Stromal cell of bone marrow (primary cell): ENCODE measurements at places on chromosomes 2 and 18.

DNA sequence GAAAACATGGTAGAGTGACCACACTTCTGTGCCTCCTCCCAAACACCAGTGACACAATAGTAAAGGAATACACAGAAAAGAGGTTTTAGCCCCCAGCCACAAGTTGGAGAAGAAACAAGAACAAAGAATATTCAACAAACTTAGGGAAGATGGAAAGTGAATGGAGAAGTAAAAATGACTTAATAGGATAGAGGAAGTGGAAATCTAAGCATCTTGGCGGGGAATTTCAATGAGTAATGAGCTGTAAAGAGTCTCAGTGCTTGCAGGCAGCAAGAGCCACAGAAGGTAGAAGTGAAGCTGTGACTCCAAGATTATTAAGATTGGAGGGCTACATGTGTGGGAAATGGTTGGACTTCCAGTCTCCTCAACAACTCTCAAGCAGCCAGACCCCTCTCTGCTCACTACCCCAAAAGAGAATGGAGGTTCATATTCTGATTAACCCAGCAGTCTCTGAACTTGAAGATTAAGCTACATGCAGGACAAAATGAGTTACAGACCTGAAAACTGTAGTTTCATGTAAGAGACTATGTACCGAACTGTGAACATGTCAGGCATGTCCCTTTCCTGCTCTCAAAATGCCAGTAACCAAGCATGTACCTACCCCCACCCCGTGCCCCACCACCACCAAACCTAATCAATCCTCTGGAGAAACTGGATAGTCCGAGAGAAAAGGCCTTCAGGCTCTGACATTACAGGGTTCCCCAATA is 16.9 kb upstream of the HNRNPLL start:
- no peak for DNase-seq

GRCh38 chr2:112181571-112182290 is 43.5 kb downstream of the FBLN7 start:
- no peak for DNase-seq

- no peak for DNase-seq
Measured at GRCh38 chr18:79766308-79766707, 31.4 kb upstream of the KCNG2 start.

GRCh38 chr2:77169426-77169825 is 352.8 kb downstream of the LRRTM4 start:
- DNase-seq = no peak

GRCh38 chr2:216492597-216493333 is 5.9 kb upstream of the RPL37A start:
- DNase-seq = peak; percentile 33

DNA sequence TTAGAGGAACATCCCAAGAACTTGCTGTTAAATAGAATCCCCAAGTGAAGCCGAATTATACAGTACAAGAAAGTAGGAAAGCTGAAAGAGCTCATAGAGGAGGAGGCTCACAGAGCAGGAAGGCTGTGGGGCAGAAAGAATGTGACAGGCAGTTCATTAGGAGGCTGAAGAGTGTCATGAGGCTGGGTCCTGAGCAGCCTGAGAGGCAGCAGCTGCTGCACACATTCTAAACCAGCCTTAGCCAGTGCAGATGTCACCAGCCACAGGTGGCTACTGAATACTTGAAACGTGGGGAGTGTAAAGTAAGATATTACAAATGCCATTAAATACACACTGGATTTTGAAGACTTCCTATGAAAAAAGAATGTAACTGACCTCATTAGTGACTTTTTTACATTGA is 490.2 kb upstream of the KLHL29 start:
- no peak for DNase-seq

DNA sequence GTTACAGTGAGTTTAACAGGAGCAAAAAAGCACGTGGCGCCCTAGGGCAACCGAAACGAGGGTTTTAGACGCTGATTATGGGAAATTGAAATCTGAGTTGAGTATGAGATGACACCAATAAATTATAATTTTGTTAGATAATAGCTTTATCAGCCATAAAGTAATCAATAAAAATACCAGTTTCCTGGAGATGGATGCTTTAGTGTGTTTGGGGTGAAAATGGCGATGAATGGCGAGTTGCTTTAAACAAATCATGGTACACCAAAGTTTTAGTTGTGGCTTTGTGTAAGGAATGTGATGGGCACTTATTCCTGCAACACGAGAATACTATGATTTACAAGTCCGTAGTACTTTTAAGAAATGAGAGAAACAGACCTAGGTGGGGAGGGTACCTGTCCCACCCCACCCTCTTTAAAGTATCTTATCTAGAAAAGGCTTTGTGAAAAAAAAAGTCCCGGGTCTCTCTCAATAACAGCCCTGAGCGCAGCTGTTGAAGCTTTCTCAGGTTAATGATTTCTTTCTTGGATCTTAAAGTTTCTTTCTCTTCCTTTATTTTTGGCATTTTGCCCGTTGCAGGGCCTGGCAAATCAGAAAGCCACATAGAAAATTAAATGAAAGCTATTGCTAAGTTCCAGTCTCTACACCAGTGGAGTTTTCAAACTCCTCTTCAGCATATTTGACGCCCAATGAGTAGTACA is 1.5 kb upstream of the RRM2 start:
- DNase-seq = no peak
